NCI-H2081 treated with DMSO at 0.1 percent for 48 hours (cell line): ENCODE measurements at places on chromosomes 3 and 15.

- no peak for DNase-seq
Observed at GRCh38 chr15:28106294-28107110, 7.4 kb upstream of the OCA2 start.

DNA sequence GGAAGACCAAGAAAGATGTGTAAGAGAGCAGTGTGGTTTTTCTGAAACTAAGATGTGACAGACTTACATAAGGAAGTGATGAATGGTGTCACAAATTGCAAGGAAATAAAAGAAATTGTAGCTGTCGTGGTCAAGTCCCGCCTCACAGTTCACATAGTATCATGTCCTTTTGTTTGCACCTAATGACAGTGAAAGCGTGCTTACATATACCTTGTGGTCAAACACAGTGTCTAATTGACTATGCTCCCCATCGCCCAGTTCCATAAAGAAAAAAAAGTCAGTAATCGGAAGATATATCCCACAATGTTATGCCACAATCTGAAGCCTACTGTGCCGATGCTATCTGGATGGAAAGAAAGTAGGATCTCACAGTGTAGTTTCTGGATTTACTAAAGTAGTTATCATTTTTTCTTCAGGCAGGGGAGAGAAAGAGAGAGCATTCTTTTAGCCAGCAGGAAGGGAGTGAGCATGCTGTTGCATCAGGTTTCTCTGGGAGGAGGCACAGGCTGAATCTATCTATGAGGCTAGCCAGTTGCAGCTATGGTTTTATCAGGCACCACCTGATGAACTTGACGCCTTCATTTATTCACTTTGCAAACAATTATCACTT lies 9.8 kb upstream of the PLSCR1 start:
- no peak for DNase-seq

DNA sequence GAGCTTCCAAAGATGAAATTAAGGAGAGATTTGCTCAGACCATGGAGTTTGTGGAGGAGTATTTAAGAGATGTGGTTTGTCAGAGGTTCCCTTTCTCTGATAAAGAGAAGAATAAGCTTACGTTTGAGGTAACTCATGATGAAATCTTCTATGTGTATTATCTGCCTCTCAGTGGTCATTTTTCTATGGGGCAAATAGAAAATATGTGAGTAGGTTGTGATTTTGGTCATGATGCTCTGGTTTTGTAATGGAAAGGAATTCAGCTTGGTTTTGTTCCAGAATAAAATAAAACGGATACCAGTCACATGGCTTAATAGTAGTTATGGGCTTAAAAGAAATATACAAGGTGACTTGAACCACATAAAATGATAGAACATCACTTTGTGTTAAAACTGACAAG lies 181.1 kb downstream of the ITPR1 start:
- DNase-seq, result no peak

DNA sequence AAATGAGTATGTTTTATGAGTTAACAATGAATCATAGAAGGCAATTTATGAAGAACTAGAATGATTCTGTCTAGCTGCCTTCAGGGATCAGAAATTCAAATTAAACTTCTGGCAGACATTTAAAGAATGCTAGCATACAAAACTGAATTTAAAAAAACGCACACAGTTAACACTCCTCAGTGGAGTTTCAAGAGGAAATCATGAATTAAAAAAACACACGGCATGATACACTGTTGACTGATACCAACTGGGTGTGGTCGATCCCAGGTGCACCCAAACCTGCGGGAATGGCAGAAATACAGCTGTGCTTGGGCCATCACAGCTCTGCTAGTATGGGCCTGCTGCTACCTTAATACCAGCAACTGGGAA lies 526.0 kb downstream of the FOXP1 start:
- DNase-seq, result no peak

GRCh38 chr3:129535075-129535474 lies 6.6 kb downstream of the RHO start:
- DNase-seq, result no peak

DNA sequence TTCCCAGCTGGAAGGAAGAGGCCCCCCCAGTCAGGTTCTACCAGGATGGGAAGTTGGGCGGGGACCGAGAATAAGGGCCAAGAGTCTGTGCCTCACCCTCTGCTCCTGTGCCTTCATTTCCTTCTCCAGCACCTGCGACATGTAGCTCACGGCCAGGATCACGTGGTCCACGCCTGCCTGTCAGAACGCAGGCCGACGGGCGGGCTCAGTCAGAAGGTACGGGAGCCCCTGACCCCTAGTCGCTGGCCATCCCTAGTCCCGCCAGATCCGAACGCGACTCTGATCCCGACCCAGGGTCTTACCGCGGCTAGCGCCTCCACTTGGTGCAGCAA lies 489 bp downstream of the GMPPB start:
- DNase-seq, result no peak

GRCh38 chr3:51687431-51688205 lies 16.6 kb downstream of the TEX264 start:
- DNase-seq, result no peak

DNA sequence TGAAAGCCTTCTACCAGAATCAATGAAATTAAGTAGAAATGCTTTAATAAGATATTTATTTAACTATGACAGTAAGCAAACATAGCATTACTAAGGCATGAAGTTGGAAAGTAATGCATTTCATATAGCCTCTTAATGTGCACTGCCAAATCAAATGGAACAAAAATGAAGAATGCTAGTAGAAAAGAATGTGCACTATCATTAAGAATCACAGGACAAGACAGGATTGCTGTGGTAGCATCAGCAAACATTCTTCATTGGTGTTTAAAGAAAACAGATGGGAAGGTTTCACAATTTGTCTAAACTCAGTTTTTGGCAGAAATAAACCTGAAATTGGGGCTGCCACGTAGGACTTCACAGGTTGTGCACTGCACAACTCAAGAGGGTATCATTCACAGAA lies 168.9 kb downstream of the CNTN3 start:
- no peak for DNase-seq

- DNase-seq, result no peak
Observed at GRCh38 chr3:189982321-189982945, 138.3 kb downstream of the P3H2 start.

GRCh38 chr3:57556459-57557084 lies 498 bp downstream of the PDE12 start:
- no peak for DNase-seq

DNA sequence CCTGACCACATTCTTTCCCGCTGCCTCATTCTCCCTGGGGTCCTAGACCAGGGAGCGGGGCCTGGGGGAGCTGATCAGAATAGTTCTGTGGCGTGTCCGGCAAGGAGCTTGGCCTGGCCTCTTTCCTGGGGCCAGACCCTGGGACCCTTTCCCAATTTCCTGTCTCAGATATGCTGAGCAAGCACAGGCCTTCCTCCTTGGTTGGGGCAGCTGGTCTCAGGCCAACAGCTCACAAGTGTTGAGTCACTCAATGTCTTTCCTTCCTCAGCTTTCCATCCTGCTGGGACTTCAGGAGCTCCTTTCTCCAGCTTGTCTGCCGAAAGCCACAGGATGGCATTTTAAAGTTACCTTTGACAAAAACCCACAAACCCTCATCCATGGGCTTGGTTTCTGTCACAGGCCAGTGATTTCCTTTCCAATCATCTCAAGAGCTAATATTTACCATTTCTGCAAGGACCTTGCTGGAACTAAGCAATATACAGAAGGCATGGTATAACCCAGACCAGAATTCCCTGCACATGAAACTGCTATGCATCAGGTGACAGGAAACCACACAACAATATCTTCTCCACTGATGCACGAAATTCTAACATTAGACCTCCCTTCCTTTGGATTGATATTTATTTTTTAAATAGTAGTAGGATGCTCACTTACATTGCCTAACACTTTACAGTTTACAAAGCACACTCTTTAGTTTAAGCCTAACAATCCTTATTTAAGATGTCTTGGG lies 19.5 kb upstream of the TIMP4 start:
- no peak for DNase-seq

GRCh38 chr15:75235051-75235673 lies 23.0 kb upstream of the GOLGA6C start:
- no peak for DNase-seq

GRCh38 chr3:110608566-110608965 lies 463.1 kb upstream of the NECTIN3 start:
- no peak for DNase-seq

GRCh38 chr3:153399636-153400035 lies 237.6 kb downstream of the RAP2B start:
- DNase-seq, result no peak

DNA sequence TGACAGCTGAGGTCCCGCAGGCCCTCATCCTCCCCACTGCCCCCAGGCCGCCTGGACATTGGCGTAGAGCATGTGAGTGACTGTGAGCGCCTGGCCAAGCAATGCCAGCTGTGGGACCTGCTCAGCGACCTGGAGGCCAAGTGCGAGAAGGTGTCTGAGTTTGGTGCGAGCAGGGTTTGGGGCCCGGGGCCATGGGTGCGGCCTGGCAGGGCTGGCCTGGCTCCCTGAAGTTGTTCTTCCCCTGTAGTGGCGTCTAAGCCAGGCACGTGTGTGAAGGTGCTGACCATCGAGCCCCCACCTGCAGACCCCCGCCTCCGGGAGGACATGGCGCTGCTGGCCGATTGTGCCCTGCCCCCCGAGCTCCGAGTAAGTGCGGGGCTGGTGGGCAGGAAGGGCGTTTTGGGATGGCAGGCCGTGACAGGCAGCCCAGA lies 4.2 kb downstream of the ABTB1 start:
- DNase-seq, result no peak

DNA sequence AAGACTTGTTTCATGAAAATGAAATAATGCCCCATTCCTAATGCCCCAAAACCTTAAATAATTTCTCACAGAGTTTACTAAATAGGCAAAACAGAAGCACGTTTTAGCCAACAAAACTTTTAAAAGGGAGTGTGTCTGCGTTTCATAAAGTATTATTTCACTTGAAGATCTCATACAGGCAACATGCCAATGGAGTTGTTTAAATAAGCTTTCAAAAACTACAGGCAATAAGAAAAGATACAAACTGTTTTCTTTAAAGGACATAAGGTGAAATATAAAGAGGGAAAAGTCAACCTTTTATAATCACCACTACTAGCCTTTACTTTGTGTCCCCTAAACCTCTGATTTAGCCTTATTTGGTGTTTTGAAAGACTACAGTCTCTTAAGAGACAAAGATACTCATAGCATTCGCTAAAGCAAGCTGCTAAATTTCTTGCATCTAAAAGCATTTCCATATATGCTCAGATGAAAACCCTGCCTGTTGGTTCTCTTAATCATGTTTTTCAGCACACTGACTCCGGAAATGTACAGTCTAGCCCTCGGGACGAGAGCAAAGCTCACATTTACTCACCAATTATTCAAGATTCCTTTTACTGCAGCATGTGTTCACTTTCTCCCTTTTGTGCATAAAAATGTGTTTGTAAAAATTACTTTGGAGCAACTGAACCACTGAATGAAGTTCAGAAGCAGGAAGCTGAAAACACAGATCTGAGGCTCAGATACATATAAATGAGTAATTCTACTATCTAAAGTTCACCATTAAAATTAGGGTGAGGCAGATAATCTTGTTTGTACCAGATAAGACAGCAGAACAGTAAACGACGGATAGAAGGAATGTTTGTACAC lies 119.0 kb downstream of the GOLIM4 start:
- no peak for DNase-seq

DNA sequence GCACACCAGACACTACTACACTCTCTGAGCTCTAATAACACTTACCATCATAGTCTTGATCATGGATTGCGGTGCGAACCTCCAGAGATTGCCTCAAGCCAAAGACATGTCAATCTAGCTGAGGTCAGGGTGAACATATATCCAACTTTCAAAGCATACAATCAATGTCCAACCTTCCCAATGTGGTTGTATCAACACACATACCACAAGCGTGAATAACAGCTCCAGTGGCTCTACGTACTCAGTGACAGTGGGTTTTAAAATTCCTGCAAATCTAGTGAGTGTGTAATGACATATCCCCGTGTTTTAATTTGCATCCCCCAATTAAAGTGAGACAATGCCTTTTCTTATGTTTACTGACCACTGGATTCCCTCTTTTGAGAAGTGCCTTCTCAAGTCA lies 29.6 kb downstream of the SFMBT1 start:
- no peak for DNase-seq

- DNase-seq, result no peak
Observed at GRCh38 chr3:119924111-119925094, 142.5 kb downstream of the NR1I2 start.

GRCh38 chr3:98013411-98014267 lies 21.5 kb downstream of the GABRR3 start:
- DNase-seq, result no peak

DNA sequence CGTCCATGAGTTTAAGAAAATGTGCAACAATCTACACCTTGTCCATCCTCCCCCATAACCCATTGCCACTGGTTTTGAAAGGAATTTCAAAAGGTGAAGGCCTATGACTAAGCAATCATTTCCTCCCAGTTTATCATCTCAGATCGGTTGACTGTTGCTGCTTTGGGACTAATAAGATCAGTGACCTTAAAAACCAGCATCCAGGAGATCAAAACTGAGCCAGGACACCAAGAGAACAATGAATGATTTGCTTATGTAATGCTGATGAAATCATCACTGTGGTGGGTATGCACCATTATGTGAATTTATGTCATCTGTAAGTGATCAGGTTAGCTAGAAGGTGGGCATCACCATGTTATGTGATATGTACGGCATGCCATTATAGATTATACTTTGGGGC lies 195.5 kb downstream of the SSR3 start:
- DNase-seq, result no peak

- DNase-seq, result no peak
Observed at GRCh38 chr3:13189639-13190377, 116.6 kb upstream of the IQSEC1 start.

- no peak for DNase-seq
Observed at GRCh38 chr3:193788189-193788991, 195.4 kb downstream of the OPA1 start.

DNA sequence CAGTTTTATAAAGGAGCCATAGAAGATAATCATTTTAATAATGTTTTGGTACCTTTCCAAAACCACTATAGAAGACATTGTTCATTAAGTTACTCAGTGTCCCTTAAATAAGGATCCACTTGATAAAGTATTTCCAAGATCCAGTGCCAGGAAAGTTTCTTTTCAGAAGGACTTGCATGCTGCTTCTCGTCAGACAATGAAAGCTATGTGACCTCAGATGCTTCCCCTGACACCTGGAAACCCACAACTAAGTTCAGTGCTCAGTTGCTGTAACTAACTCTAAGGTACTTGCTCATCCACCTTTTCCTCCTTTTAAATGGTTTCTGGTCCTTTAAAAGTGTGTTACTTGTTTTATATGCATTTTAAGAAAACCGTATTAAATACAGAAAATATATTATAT lies 7.3 kb downstream of the SSR3 start:
- DNase-seq, result no peak

GRCh38 chr3:97952872-97953271 lies 19.4 kb downstream of the RIOX2 start:
- DNase-seq, result no peak

GRCh38 chr3:134249935-134250716 lies 533 bp downstream of the RYK start:
- DNase-seq, result no peak
